ENCODE measurements at places on chromosomes 16 and 17.
A peak's percentile ranks its signal among the peaks of the same experiment; 100 is the strongest.

DNA sequence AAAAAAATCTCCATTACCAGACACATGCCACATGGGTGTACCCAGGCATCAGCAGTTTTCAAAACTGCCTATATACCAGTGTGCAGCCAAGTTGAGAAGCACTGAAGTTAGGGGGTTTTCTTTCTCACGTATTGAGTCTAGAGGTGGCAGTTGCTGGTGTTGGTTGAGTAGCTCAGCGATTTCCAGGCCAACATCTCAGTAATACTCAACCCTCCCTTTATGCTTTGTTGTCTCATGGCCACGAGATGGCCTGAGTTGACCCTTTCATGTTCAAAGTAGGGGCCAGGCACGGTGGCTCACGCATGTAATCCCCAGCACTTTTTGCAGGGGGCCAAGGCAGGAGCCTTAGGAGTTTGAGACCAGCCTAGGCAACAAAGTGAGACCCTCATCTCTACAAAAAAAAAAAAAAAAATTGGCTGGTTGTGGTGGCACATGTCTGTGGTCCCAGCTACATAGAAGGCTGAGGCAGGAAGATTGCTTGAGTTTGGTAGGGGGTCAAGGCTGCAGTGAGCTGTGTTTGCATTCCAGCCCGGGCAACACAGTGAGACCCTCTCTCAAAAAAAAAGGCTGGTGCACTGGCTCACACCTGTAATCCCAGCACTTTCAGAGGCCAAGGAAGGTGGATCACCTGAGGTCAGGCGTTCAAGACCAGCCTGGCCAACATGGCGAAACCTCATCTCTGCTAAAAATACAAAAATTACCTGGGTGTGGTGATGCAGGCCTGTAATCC is 10.8 kb downstream of the LRRC3C start:
- no peak for DNase-seq

DNA sequence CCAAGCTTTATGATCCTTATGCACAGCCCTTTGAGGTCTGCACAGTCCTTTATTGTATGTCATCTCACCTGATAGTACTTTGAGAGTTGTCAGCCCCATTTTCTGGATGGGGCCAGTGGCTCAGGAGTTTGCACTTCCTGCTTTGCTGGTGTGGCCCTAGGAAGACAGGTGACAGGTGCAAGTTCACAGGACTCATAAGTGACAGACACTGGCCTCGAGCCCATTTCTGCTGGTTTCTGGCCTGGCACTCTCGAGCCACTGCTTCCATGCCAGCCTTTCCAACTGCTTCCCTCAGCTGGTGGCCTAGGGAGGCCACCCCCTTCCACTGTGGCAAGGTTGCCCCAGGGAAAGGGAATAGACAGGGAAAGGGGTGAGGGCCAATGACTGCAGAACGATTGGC is 84.4 kb upstream of the CCL1 start:
- DNase-seq = no peak

DNA sequence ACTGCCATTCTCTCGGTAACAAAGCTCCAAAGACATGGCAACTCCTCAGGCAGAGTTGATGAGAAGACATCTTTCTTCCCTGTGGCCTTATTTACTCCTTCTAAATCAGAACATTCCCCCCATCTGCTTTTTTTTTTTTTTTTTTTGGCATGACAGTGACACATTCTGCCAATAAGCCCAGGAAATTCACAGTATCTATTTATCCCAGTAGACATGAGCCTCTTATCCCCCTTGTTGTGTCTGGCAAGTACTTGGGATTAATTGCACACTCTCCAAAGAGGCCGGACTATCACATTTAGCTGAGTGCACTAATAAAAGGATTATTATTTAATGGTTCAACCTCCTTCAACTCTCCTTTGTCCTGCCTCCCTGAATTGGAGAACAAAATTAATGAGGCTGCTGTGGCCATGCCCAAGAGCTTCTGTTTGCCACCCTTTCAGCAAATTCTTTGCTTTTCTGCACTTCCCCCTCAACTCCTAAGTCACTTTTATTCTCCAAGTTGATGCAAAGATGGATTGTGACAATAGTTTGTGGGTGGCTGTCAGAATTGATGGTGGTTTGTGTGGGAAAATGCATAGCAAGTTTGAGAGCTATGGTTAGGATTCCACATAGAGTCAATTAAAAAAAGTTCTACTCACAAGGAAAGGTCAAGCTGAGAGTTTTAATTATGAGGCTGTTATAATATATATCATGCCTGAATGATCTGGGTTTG is 47.2 kb downstream of the GPR139 start:
- no peak for DNase-seq

DNA sequence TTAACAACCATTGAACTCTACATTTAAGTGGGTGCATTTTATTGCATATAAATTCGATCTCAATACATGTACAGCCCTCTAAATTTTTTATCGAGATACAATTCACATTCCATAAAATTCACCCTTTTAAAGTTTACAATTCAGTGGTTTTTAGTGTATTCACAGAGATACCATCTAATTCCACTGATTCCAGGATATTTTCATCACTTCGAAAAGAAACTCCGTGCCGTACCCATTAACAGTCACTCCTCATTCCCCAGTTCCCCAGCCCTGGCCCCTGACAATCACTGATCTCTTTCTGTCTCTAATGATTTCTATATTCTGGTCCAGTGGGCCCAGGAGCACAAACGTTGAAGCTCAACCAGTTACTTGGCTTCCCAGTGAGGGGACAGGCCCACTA is 61.4 kb downstream of the CYB5B start:
- DNase-seq = no peak

DNA sequence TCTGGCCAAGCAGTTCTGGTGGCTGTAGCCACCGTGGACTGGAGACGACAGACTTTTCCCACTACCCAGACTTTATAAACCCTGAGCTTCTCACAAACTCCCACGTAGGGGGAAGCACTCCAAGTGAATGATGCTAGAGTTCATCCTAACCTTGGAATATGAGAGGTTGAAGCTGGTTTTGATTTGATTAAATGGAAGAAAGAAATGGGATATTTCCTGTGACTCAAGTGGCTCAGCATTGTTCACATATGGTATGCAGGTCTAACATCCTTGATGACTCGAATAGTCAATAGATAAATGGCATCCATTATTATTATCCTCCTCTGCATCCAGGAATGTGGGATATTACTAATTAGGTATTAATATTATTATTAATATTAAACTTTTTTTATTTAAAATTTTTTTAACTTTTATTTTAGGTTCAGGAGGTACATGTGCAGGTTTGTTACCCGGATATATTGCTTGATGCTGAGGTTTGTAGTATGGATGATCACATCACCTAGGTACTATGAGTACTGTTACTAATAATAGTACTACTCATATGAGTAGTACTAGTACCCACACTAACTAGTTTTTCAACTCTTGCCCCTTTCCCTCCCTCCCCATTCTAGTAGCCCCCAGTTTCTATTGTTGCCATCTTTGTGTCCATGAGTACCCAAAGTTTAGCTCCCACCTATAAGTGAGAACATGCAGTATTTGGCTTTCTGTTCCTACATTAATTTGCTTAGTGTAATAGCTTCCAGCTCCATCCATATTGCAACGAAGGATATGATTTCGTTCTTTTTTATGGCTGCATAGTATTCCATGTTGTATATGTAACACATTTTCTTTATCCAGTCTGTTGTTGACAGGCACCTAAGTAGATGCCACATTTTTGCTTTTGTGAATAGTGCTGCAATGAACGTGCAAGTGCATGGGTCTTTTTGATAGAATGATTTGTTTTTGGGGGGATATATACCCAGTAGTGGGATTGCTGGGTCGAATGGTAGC is 22.9 kb downstream of the PIK3R6 start:
- DNase-seq = no peak

GRCh38 chr16:31537362-31538242 is 9.9 kb downstream of the AHSP start:
- DNase-seq = no peak

- peak; percentile 31 for DNase-seq
These were observed 439.0 kb upstream of the ASIC2 start for GRCh38 chr17:33732116-33732515.

- DNase-seq = no peak
These were observed 3.4 kb upstream of the OR4D1 start for GRCh38 chr17:58144801-58145200.

- no peak for DNase-seq
These were observed 87.9 kb downstream of the TMEM114 start for GRCh38 chr16:8502446-8502845.

DNA sequence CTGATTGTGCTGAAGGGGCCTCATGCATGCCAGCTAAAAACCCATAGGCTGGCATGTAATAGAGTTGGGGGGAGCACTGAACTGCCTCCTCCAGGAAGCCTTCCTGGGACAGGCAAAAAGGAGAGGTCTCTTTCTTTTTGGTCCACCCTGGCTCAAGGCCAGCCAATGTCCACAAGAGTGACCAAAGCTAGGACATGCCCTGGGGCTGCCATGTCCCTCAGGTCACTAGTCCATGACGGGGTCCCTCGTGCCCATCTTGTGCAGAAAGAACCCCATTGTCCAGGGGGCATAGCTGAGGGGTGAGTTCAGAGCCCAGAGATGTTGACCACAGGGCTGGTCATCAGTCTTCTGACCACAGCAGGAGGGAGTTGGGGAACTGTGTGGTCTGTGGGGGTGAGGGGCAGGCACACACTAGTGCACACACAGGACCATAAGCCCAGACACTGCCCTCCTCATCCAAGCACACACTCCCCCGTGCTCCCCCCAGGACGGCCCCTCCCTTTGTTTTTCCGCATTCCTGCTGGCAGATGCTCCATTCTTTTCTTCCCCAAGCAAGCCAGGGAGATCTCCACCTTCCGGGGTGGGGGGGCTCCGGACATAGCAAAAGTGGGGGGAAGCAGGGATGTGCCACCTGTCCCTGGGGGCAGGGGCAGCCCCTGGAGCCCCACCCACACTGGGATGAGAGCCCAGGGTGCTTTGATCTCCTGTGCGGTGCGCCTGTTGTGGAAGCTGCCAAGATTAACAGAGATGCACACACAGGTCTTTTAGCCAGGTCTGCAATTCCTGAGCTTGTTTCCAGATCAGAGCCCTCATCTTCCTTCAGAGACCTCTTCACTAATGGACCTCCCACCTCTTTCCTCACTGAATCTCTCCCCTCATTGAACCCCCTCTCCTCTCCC is 25.2 kb upstream of the PHB1 start:
- DNase-seq = peak; percentile 66

DNA sequence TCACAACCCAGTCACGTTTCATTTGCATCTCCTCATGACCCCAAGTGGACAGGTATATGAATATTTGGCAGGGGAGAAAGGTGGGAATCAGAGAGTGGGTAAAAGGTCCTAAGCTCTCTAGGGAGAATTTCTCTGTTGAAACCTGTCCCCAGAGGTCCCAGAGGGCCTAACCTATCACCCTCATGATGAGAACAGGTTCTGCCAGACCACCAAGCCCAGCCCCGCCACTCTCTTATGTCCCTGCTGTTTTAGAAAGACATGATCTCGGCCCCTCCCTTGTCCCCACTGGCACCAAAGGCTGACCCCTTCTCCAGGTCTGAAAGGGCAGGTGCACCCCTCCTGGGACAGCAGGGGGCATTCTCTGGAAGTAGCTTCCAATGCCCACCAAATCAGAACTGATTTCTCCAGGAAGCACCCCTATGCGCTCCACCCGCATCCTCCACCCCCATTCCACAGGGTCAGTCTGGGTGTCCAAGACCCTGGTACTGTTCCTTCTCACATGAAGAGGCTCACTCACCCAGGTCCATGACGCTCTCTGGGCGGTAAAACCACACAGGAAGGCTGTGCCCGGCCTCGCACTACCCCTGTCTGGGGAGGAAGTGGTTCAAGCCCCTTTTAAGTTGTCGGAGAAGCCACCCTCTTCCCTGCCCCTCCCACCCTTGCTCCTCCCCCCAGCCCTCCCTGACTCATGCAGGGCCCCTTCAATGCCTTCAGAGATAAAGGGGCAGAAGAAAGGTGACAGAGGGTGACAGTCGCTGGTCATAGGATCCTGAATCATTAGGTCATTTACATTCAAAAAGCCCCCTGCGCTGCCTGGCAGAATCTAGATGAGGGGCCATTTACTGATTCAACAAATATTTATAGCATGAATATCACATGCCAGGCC is at the start of gene CCR7:
CCR7 (minus strand) TSS at position 590 of the 886 bp plus-strand sequence; CDS start at position 527, 63 bp downstream.
- DNase-seq = no peak

DNA sequence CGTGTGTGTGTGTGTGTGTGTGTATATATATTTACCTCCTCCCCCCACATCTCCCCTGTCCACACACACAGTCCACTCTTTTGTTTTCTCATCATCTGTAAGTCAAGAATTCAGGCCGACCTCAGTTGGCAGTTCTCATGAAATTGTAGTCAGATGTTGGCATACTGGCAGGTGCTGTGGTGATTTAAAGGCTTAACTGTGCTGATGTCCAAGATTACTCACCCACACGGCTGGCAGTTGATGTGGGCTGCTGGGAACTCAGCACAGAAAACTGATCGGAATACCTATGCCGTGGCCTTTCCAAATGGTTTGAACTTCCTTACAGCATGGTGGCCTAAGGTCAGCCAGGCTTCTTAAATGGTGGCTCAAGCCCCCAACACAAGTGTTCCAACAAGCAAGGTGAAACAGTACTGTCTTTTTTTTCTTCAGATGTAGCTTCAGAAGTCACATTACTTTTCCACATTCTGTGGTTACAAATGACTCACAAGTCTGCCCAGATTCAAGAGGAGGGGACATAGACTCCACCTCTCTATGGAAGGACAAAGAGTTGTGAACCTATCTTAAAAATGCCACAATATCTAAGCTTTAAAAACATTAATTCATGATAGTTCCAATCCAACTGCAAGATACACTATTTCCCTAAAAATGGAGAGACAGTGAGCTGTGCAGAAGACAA is 198.5 kb upstream of the HS3ST4 start:
- DNase-seq = peak; percentile 77

- no peak for DNase-seq
These were observed 480.0 kb downstream of the PMP22 start for GRCh38 chr17:14784997-14785696.

All from urothelium cell line (cell line).